ENCODE measurements at places on chromosomes 3 and 15.

GRCh38 chr15:80452166-80452565 is 48.0 kb downstream of the ARNT2 start:
- no peak for DNase-seq

GRCh38 chr15:52584414-52584813 is 15.6 kb upstream of the ARPP19 start:
- no peak for DNase-seq

DNA sequence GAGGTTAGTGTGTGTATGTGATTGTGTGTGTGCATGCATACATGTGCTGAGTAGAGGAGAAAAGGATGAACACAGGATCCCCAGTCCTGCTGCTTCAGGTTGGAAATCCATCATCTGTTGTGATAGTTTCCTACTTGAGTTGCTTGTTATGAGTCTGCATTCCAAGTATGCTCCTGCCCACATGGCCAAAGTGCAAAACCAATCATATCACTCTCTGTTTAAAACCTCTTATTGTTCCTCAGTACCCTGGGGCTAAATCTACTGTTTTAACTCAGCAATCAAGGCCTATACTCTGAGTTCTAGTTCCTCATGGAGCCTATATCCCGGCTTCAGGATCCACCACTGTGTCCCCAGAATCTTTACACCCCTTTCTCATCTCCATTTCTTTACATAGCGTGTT is 139.9 kb upstream of the TLE3 start:
- no peak for DNase-seq

DNA sequence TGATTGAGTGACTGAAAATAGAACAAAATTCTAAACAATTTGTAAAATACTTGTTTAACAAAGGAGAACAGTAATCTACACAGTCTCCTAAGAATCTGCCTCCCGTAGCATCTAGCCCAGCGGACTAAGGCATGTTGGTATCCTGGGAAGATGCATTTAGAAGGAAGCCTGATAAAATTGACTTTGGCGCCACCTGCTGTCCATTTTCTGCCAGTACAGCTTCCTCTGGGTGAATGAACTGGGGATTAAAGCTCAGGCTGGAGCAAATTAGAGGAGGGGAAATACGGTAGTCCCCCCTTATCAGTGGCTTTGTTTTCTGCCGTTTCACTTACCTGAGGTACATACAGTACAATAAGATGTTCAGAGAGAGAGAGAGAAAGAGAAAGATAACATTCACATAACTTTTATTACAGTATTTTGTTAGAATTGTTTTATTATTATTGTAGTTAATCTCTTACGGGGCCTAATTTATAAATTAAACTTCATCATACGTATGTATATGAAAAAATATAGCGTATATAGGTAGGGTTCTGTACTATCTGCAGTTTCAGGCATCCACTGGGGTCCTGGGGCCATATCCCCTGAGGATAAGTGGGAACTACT is 191.6 kb downstream of the GAP43 start:
- peak; percentile 65 for DNase-seq

DNA sequence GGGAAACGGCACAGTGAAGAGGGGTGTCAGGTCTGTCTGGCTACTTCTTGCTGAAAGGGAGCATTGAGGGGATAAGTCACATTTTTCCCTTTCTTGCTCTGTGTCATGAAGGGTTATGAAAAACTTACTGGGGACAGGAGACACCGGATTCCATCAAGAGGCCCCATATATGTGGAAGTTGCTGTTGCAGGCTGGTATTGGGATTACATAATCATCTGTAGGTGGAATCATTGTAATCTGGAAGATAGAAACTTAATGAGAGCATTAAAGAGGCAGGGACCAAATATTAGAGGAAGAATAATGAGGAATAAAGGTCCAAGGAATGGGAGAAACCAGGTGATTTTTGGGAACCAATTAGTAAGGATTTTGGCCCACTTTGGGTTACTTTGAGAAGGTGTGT is 4.2 kb upstream of the TCAIM start:
- no peak for DNase-seq

DNA sequence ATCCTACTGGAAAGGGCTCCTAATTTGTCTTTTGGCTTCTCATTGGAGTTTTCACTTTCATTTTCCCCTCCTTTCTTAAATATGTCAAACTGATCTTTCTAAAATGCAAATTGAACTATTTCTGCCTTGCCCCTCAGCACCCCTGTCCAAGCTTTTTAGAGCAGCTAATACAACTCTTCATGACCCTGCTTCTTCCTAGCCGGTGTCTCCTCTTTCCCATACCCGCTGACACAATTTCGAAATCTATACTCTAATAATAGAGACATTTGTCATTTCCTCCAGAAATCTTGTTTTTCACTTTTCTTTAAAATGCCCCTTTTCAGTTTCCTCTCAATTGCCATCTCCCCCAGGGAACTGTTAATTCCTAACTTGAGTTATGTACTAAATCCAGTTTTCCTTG is 2.9 kb upstream of the EPHA3 start:
- DNase-seq: no peak

GRCh38 chr15:99343881-99344551 is 92.7 kb downstream of the LRRC28 start:
- DNase-seq: no peak

GRCh38 chr15:59406446-59406845 is 31.5 kb upstream of the FAM81A start:
- no peak for DNase-seq

GRCh38 chr3:76369170-76369569 is 583.8 kb upstream of the ZNF717 start:
- DNase-seq: no peak

- DNase-seq: no peak
Measured at GRCh38 chr3:28334552-28334951, 14.0 kb upstream of the ZCWPW2 start.

GRCh38 chr15:27486683-27487647 is 516.0 kb downstream of the GABRG3 start:
- DNase-seq: no peak

GRCh38 chr3:32229565-32229964 is 8.9 kb upstream of the CMTM8 start:
- DNase-seq: no peak

GRCh38 chr15:99953886-99954285 is 220.6 kb upstream of the LYSMD4 start:
- no peak for DNase-seq

GRCh38 chr3:176767385-176767784 is 429.9 kb downstream of the TBL1XR1 start:
- DNase-seq: peak; percentile 44

- no peak for DNase-seq
Measured at GRCh38 chr3:21237638-21238037, 513.4 kb downstream of the ZNF385D start.

- no peak for DNase-seq
Measured at GRCh38 chr3:123779655-123780231, 104.4 kb downstream of the MYLK start.

DNA sequence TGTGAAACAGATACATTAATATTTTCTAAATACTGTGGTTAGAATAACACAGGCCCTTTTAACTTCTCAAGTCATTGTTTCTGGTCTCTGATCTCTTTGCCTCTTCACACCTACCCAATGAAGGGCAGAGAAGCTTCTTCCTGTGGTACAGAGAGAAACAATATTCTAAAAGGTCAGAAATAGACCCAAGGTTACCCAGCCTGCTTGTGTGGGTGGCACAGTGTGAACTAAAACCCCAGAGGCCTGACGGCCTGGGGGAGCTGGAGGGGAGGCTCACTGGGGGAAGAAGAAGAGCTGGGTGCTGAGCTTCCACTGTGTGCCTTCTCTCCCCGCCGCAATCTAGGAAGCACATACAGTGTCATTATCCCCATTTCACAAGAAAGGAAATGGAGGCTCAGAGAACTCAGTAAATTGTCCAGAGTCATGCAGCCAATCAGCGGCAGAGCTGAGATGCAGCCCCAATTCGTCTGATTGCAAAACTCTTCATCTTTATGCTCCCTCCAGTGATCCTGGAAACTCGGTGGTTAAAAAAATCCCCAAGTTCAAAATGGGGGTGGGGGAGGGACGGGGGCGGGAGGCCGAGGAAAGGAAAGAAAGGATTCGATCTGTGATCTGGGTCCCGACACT is 64.1 kb upstream of the HEG1 start:
- DNase-seq: no peak

DNA sequence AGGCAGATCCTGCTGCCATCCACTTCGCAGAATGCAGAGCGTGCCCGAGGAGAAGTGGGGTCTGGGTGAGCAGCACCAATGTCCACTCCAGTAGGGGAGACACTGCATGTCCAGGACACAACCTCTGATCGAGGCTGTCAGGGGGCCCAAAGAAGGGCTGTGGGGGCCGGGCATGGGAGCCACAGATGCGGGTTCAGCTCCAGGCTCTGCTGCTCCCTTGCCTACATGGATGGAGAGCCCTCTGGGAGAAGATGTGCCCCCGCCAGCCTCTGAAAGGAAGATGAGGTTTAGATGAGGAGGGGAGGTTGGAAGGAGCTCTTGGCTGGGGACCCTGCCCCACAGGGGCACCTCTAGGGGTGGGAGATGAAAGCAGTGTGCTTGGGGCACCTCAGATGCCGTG is 75.4 kb downstream of the KLF13 start:
- DNase-seq: no peak

- no peak for DNase-seq
Measured at GRCh38 chr3:13547591-13548371, 1.1 kb upstream of the FBLN2 start.
